Activated CD8-positive, alpha-beta memory T cell treated with anti-CD3 and anti-CD28 coated beads, Interleukin-2, amount 50 U/mL, for 4 hours (primary cell): ENCODE measurements at places on chromosomes 6 and 20.

- no peak for DNase-seq
These were observed 15.0 kb downstream of the C20orf173 start for GRCh38 chr20:35514371-35514932.

GRCh38 chr20:60115451-60115850 lies 157.2 kb downstream of the CDH26 start:
- no peak for DNase-seq

DNA sequence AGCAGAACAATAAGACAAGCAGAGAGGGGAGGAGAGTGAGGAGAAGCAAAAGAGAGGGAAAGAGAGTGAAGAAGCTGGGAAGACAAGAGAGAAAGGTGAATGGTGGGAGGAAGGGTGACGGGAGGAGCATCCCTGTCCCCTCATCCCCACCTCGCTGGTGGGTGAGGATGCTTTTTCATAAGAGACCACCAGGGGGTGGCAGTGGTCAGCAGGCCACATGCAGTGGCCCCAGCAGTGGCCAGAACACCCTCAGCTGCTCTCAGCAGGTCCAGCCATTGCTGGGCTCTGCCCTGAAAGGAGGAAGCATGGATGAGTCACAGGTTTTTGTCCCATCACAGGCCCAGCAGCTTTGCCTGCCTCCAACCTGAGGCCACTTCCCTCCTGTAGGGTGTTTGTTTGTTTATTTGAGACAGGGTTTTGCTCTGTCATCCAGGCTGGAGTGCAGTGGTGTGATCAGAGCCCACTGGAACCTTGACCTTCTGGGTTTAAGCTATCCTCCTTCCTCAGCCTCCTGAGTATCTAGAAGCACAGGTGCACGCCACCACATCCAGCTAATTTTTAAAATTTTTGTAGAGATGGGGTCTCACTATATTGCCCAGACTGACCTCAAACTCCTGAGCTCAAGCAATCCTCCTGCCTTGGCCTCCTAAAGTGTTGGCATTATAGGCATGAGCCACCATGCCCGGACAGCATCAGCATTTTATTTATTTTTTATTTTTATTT lies 24.0 kb downstream of the FGD2 start:
- DNase-seq = peak; percentile 50

- no peak for DNase-seq
These were observed 220.7 kb downstream of the ZFAND3 start for GRCh38 chr6:38040254-38040653.

DNA sequence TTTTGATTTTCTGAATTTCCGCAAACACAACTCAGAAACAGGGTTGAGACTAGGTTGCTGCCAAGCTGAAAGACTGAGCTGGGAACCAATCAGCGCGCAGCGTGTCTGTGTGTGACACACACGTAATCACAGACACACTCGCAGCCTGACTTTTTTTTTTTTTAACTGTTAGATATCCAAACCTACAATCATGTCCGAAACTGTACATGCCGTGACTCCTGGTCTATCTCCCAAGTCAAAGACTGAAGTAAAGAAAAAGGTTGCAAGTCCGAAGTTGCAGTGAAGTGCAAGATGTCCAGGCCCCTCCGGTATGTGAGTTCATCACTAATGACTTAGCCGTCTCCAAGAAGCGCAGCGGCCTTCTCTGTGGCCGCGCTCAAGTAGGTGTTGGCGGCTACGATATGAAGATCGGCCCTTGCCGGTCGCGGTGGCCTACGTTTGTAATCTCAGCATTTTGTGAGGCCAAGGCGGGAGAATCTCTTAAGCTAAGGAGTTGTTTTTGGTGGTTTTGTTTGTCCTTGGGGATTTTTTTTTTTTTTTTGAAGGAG lies 108.2 kb downstream of the HFE start:
- peak; percentile 78 for DNase-seq

GRCh38 chr6:41790045-41790444 lies 2.6 kb downstream of the TOMM6 start:
- no peak for DNase-seq

GRCh38 chr6:10883312-10884244 lies 1.7 kb upstream of the GCM2 start:
- DNase-seq = no peak

- DNase-seq = no peak
These were observed 56.5 kb downstream of the TCP11 start for GRCh38 chr6:35084511-35085203.

GRCh38 chr6:163529605-163530004 lies 115.1 kb downstream of the QKI start:
- DNase-seq = no peak

- no peak for DNase-seq
These were observed 647.9 kb upstream of the AGPAT4 start for GRCh38 chr6:161921602-161922395.

DNA sequence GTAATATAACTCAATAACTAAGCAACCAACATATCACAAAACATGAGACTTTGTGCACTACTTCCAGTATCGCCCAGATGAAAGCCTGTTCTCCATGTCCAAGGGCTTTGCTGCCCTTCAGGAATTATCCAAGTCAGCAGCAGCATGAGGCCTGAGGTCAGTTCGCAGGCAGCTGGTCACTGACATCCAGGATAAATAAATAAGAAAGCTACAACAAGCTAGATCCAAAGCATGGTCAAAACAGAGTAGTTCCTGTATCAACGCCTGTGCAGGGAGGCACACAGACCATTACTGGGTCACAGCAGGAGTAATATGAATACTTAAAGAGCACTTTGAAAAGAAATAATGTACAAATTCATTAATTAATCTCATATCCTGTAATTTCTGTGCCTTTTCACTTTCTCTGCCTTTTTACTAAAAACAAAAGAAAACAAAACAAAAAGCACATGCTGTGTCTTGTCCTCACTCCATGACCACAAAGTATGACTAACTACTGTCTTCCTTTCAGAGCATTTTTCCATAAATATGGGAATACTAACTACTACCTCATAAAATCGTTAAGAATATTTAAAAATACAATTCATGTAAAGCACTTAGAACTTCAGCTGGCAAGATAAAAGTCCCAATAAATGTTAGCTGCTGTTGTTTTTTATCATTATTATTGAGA lies 374.9 kb upstream of the IRAK1BP1 start:
- DNase-seq = no peak

- DNase-seq = no peak
These were observed 28.5 kb upstream of the MRPS18A start for GRCh38 chr6:43716099-43716498.

DNA sequence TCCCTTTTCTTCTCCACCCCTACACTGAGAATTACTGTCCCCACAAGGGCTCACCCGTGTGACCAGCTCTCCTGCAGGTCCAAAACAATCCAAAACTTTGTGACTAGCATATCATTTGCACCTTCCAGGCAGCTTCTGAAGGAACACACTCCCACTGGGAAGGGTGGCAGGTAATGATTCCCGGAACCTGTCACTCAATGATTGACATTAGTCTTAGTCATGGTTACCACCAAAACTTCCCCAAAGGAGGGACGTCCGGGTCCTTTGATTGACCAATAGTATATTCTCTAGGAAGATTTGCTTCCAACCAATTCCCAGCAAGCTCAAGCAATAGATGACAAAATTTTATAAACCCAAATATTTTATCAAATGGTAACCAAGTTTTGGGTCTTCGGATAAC lies 127.7 kb upstream of the MYLIP start:
- no peak for DNase-seq

- DNase-seq = no peak
These were observed 343.0 kb downstream of the CD83 start for GRCh38 chr6:14460556-14460955.

DNA sequence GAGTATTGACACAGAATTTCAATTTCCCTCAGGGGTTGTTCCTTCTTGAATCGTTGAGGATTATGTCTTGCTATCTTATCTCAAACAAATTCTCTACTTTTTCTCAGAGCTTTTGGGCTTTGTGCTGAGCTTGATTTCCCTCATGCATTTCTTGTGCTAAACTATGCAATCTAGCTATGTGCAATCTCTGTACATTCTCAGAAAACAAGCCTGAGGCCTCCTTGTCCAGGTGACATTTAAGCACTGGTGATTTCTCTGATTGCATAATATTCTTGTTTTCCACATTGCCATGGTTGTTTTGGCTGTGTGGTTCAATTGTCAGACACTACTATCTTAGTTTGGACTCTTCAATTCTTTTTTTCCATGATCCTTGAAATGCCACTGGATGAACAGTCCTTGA lies 81.2 kb upstream of the MAN1A1 start:
- no peak for DNase-seq
